ENCODE measurements at places on chromosomes 7 and 10.

DNA sequence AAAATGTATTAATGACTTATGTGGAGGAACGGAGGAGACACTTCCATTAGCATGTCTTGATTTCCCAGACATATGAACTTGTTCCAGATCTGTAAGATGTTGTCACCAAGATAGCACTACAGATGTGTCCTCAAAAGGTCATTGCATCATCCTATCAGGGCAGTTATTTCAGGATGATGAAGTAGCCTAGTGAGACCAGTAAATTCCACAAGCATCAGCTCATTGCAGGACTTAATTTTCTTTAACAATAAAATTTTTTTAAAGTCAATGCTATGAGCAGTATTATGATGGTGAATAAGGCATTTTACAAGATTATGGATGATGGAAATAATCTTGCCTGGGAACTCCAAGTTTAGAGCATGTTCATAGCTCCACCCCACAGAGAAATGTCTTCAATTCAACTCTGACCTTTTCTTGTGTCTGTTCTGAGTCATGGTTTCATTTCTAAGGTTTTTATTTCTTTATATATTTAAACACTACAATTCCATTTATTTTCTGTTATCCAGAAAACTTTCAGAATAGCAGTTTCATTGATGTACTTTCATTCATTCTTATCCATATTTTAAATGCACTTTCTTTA, 1203.3 kb upstream of the CELF2 start:
- no peak for DNase-seq

GRCh38 chr7:115232041-115232440, 310.1 kb downstream of the MDFIC start:
- peak; percentile 9 for DNase-seq

DNA sequence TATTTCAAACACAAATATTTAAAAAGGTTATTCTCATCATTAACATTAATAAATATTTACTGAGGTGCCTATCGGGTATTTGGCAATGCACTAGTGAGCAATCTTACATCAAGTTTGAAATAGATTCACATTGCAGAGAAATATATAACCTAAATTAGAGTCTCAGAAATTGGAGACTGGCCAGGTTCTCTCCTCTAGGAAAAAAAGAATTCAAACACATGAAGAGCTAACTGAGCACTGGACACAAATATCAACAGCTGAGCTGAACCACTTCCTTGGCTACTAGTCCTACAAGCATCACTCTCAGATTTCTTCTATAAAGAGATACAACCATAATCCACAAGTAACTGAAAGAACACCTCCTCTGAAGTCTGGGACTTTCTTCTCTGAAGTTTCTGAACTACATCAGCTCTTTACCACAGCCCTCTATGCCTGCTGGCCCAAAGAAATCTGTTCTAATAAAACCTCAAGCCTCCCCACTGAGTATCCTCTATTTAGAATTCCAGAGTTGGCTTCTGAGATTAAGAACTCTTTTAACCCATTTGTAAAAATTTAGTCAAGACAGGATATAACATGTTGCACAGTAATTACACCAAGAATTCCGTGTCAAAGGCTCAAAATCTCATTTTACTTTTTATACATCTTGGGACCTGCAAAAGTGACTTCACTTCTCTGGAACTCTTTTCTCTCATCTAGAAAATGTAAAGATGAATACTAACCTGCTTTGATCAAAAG, 45.2 kb downstream of the MTERF1 start:
- DNase-seq = no peak

GRCh38 chr7:41005374-41005901, 697.5 kb downstream of the INHBA start:
- no peak for DNase-seq

- no peak for DNase-seq
Observed at GRCh38 chr7:94972296-94972695, 64.9 kb downstream of the PPP1R9A start.

DNA sequence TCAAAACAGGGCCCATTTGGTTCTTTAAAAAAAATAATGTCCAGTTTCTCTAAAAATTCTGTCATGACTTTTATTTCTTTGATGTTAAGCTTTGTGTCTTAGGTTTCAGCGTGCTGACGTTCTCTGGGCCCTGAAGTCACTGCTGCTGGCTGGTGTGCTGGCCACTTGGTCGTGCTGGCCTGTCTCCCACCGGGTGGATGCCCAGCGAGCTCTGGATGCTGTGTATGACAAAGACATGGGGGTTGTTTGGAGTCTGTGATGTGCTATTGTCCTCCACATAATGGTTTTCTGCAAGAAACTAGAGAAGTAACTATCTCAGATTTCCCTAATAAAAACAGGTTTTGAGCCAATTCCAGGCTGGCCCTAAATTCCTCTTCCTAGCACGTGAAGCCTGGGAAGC, 9.5 kb upstream of the IDI2 start:
- peak; percentile 81 for DNase-seq

- DNase-seq = no peak
Observed at GRCh38 chr10:29736366-29737073, 101.7 kb upstream of the SVIL start.

GRCh38 chr7:28641752-28642545, 229.6 kb downstream of the CREB5 start:
- DNase-seq = no peak

DNA sequence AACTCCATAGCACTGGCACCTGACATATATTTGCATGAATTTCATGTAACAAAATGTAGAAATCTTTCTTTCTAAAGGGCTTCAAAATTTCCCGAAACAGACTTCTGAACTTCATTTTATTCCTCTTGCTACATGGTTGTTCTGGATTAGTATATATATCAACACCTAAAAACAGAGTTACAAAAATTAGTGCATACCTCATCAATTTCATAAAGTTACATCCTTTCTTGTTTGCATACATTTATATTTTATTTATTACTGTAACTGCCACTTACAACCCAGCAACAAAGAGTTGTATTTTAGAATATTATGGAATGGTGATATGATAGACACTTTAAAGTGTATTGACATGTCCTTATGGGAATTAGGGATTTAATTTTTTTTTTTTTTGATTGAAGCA, 2.0 kb upstream of the ITGB8 start:
- DNase-seq = no peak

DNA sequence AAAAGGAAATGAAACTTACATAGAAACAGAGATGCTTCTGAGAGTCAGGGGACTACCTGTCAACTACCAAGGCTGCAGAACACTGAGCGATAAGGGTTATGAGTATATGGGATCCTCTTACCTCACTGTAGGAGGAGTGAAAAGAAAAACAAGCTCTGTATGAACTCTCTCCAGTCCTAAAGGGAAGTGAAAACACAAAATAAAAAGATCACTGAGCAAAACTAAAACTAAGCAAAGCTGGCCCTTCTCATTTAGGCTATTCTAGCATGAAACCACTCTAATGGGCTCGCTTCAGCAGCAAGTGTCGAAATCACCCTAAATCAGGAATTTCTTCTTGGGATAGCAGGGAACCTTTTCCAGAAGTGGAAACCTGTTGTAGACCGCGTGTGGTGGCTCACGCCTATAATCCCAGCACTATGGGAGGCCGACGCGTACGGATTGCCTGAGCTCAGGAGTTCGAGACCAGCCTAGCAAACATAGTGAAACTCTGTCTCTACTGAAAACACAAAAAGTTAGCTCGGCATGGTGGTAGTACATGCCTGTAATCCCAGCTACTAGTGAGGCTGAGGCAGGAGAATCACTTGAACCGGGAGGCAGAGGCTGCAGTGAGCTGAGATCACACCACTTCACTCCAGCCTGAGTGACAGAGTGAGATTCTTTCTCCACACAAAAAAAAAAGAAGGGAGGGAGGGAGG, 27.0 kb downstream of the DCLRE1C start:
- DNase-seq = no peak

DNA sequence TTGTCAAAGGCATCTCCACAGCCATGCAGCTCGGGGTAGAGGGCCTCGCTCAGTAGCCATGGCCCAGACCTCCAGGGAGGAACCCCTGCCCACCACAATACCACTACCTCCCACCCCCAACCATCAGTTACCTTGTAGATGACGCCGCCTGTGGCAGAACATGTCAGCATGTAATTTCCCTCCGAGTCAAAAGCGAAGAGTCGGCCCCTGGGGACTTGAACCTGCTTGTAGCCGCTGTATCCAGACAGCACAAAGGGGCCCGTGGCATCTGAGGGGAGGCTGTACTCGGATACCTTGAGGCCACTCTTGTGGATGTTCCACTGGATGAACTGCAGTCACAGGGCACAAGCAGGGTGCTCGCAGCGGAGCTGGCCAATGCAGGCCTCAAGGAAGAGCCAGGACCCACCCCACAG, 16.3 kb upstream of the CYREN start:
- DNase-seq = no peak

DNA sequence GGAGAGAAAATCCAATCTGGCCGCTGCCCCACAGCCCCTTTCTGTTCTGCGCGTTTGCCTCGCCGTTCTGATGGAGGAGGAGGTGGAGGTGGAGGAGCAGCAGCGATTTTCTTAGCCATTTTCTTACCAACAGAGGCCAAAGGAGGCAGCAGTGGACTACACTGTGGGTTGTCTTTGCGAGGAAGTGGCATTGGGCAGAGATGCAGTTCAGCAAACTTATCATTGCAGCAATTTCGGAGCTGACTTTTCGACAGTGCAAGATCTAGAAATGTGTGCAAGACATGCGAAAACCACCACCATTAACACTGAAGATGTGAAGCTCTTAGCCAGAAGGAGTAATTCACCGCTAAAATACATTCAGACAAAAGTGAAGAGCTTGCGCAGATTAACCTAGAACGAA, 1.9 kb upstream of the ARL4A start:
- peak; percentile 27 for DNase-seq

DNA sequence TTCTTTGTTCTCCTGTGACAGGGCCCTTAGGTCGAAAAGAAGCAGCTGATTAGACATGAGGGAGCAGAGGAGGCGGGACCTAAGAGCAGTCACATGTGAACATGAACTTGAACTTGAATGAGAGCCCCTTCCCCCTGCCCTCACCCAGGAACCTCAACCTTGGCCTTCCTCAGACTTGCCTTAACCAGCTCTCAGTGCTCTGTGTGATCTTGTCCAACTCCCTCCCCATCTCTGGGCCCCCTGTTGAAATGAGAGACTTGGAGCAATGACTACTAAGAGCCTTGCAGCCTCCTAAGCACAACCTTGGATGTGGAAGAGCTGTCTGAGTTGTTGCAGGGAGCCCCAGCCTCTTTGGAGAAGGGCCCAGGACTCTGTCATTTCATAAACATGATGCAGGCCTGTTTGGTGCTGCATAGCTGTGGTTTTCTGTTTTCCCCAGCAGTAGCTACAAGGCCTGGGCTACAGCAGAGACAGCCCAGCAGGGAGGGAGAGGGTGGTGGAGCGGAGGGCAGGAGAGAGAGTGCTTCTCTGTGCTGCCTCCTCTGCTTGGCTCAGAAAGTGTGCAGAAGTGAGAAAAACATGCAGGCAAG, 123.9 kb upstream of the ZMIZ1 start:
- no peak for DNase-seq

- DNase-seq = no peak
Observed at GRCh38 chr7:118029826-118030422, 154.0 kb upstream of the LSM8 start.

GRCh38 chr7:27262121-27262520, 19.5 kb downstream of the EVX1 start:
- DNase-seq = no peak

DNA sequence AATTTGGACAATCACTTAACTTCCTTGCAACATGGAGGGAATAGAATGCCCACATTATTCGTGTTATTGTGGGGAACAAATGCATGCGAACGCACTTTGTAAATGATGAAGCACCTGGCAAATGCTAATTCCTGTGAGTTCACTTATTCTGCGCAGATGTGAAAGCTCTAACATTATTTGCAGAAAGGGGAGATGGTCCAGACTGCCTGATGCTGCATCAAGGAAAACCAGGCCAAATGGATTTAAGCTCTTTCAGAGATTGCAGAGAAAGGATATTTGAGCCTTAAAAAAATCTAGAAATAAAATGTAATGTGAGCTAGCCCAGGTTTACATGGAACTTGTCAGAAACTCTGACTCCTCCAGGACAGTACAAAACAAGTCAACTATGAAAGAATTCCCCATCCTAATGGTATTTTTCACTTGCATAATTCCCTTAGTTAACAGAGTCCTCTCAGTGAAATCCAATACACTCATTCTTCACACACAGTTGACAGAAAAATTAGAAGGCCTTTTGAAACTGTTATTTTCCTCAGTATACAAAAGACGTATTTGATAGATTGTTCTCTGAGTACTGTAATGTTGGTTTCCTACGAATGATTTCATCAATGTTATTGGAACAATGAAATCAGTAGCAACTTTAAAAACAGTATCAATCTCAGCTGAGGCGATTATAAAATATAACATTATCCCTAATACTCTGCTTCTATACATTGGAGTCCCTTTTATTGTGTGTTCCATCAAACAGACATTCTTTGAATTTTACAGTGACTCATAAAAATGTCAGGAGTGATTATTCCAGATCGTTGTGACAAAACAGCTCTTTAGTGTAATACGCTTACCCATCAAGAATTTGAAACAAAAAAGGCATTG, 136.3 kb upstream of the ANK3 start:
- peak; percentile 81 for DNase-seq

DNA sequence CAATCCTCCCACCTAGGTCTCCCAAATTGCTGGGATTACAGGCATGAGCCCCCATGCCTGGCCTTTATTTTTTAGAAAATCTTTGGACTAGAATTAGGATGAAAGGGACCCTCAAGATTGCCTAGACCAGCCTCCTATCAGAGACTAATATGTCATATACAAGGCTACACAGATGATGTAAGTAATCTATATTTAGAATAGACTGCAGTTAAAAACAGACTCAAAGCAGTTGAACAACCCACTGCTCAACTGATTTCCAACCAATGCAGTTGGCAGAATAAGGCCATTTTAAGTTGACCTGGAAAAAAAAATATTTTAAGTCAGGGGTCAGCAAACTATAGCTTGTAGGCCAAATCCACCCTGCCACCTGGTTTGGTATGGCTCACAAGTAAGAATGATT, 27.7 kb downstream of the PSPH start:
- DNase-seq = no peak

- DNase-seq = no peak
Observed at GRCh38 chr10:126130271-126130710, 233.9 kb downstream of the FANK1 start.

- no peak for DNase-seq
Observed at GRCh38 chr7:30335763-30336487, 51.5 kb downstream of the ZNRF2 start.

DNA sequence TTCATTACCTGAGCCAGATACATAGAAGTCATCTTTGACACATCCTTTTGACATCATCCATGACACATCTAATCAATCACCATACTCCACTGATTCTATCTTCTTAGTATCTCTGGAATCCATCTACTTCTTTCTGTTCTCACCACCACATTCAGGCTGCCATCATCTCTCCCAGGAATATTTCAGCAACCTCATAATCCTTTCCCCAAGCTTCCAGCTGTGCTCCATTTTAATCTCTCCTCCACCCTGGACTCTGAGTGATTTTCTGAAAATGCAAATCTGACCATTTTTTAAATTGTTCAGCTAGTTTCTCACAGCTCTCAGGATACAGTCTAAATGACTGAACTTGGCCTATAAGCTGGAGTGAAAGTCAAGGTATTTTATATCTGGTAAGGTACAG, 2.5 kb upstream of the BTRC start:
- DNase-seq = no peak

- peak; percentile 74 for DNase-seq
Observed at GRCh38 chr7:155456738-155457543, 988 bp upstream of the EN2 start.

GRCh38 chr10:15472431-15473395, 101.6 kb upstream of the FAM171A1 start:
- DNase-seq = no peak

Measured in putamen (tissue), 1 donor.